ENCODE measurements at places on chromosomes 2 and 18.

DNA sequence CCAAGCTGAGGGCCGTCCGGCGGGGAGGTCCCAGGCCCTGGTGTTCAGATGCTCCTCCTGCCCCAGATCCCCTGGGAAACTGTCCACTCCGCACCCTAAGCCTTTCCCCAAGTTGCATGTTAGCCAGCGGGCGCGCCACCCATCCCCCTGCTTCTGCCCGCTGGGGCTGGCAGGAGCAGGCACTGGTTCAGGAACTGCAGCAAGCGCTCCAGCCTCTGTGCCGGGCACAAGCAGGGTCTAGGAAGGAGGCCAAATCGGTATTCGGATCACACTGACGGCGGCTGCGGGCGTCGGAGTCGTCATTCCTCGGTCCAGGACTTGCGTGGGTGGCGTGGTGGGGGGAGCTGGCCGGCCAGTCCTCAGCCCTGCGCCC is 53.7 kb downstream of the FAM168B start:
- no peak for DNase-seq

DNA sequence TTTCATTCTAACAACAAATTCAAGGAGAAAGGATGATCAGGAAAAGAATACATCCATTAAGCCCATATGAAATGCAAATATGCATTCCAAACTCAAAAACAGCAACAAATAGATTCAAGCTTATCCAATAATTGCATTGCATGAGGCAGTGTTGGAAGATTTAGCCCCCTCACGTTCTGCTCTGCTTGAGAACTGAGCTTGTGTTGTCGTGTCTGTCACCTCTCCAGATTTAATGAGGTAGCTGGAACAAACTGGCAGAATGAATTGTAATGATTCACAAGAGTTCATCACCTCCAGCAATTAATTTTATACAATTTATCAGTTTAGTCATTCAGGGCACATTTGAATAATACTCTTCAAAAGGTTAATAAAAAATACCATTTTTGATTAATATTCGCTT is 54.8 kb downstream of the AP1S3 start:
- DNase-seq = no peak

GRCh38 chr2:215737477-215737876 is 275.9 kb downstream of the MREG start:
- DNase-seq = no peak

GRCh38 chr2:238278626-238279323 is 9.6 kb downstream of the PER2 start:
- no peak for DNase-seq

All from T-helper 2 cell treated with Interferon-gamma antibody and Interleukin-4, amounts not matched to agents 5 μg/mL and 100 μg/mL, for 36 hours (primary cell).